ENCODE measurements at places on chromosomes 1 and 21.
A peak's percentile ranks its signal among the peaks of the same experiment; 100 is the strongest.

DNA sequence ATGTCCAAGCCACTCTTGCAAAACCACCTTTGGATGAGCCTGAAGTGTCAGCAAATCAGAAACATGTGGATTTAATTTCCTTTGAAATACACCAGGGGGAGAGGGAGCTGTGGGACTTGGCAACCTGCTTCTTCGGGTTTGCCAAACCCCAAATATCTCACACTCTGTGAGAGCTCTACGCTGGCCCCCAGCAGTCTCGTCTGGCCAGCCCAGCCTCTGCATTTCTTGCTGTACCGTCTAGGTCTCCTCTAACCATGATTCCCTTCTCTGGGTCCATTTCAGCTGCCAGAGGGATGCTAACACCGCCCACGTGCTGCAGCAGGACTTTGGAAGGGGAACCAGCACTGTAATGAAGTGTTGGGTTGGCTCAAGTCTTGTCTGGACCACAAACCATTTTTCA, 114.6 kb downstream of the MRPS6 start:
- DNase-seq: no peak

DNA sequence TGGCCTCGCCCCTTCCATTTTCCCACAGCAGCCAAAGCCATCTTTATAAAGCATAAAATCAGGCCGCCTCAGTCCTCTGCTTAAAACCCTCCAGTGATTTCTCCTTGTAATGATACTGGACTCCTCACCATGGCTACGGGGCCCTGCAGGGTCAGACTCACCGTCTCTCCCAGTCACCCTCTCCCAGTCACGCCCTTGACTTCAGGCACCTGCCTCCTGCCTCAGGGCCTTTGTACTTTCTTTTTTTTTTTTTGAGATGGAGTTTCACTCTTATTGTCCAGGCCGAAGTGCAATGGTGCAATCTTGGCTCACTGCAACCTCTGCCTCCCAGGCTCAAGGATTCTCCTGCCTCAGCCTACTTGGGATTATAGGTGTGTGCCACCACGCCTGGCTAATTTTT, 47.8 kb downstream of the PIK3CD start:
- DNase-seq: no peak

- DNase-seq: peak; percentile 53
These were observed 16.6 kb upstream of the RNF19B start for GRCh38 chr1:32981003-32981901.

GRCh38 chr21:34983680-34984086, 65.4 kb downstream of the RUNX1 start:
- peak; percentile 22 for DNase-seq

DNA sequence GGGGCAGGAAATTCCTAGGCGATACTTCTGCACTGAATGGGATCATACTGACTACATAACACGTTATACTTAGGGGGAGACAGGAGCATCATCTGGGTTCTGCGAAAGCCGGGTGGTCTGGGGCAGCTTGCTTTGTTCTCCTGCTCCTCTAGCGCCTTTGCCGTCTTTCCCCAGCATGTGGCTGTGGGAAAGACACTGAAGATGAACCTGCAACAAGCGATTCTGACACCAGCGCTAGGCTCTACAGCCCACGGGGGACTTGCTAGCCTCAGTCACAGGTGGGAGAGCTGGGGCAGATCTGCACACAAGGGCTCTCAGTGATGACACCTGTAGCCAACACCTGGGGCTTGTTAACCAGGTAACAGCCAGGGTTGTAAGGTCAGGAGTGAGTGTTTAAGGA, 51.8 kb downstream of the CD46 start:
- DNase-seq: no peak

DNA sequence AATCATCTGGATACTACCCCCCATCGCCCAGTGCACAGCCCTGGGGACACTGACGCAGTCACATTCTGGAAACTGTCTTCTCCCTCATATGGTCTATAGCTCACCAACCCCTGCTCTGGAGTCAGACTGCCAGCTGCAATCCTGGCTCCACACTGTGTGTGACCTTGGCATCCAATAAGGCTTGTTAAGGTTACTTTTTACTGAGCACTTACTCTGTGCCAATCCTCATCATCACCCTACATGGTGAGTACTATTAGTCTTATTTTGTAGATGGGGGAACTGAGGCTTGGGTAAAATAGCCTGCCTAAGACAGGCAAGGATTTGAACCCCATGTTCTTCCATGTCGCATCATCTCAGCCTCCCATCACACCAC, 34.9 kb downstream of the AHDC1 start:
- DNase-seq: no peak

Data from AG08396 (cell line).